Sciatic nerve (tissue), 2 donors: ENCODE measurements at places on chromosomes 2 and 18. TPM values are rescaled to one million over a fixed set of nuclear protein-coding genes. Genes with fewer than 3 reads are reported as not detected.

DNA sequence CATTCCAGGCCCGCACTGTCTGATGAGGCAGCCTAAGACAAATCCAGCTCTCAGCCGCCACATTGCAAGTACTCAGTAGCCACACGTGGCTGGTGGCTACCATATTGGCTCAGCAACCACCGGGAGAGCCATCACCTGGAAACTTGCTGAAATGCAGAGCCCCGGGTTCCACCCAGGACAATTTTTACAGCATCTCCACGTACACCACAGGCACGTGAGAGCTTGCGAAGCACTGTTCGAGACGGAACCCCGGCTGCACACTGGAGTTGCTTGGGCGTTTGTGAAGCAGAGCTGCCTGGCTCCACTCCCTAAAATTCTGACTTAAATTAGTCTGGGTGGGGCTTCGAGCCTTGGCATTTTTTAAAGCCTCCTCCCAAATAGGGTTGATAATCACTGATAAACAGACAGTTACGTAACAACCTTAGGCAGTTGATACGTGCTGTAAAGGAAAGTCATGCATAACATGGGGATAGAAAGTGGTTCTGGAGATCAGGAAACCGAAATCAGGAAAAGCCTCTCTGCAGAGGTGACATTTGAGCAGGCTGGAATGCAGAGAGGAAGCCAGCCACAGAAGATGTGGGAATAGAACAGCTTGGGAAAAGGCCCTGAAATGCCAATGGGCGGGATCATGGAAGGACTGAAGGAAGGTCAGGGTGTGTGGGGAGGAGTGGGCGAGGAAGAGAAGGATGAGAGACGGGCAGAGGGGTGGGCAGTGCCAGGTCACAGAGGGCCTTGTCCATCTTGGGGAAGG is 6.2 kb downstream of the ASAP2 start:
- no peak for DNase-seq

- no peak for DNase-seq
Observed at GRCh38 chr2:173048522-173048896, 27.1 kb upstream of the MAP3K20 start.

- no peak for DNase-seq
Observed at GRCh38 chr2:236876642-236877041, 209.0 kb upstream of the COPS8 start.

DNA sequence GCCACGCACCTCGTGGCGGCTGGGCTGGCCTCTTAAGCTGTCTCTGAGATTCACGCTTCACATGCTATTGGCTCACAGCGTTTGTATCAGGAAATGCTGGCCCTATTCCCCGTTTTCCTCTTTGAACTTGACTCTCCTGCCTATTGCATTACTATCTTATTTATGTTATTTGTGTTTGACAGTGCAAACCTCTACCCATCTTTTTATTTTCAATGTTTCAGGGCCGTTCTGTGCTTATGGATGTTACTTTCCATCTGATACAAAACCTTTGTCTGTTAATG is 149.9 kb upstream of the TWIST2 start:
- no peak for DNase-seq

- DNase-seq: no peak
Observed at GRCh38 chr2:168801961-168802858, at the start of gene NOSTRIN. TSS of gene NOSTRIN (plus strand) at chr2:168802637. CDS start at chr2:168802647, 10 bp downstream.

Gene CYP27A1
- 51.8 TPM for total RNA-seq

Gene SCN3A
- total RNA-seq: 0.58 TPM
